ENCODE measurements at places on chromosomes 7 and 10. TPM values are rescaled to one million over a fixed set of nuclear protein-coding genes. Genes with fewer than 3 reads are reported as not detected.

The MMP21 gene
- 0.21 TPM for total RNA-seq

The HTR7 gene
- total RNA-seq = 2.1 TPM

The ATOH7 gene
- total RNA-seq = not detected

The MINPP1 gene
- total RNA-seq = 1.5 TPM

The TMEM213 gene
- not detected for total RNA-seq

The ACTR3C gene
- total RNA-seq = 9.3 TPM

The STEAP1 gene
- 0.21 TPM for total RNA-seq

Data from mononuclear cell (primary cell).